ENCODE measurements at places on chromosomes 7 and 10.

DNA sequence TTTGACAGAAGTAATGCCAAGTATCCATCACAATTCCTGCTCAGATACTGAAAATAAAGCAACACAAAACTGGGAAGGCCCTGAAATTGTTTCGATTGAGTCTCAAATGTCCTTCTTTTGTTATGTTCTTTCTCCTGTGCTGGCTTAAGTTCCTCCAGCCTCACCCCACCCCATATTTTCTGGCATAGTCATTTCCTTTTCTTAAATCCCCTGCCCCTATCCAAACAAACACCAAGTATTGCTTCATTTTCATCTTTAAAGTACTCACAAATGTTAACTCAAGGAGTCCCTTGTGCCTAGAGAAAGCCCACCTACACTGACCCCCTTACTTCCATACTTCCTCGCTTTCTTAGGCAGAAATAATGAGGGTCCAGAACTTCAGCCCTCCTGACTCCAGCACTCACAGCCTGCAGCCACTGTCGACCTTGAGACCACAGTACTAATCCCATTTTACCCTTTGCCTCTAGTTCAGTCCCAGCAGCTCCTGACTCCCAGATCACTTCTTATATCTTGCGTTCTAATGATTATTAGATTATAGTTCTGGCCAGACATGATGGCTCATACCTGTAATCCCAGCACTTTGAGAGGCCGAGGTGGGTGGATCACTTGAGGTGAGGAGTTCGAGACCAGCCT is 73.2 kb upstream of the ST8SIA6 start:
- peak; percentile 56 for DNase-seq

DNA sequence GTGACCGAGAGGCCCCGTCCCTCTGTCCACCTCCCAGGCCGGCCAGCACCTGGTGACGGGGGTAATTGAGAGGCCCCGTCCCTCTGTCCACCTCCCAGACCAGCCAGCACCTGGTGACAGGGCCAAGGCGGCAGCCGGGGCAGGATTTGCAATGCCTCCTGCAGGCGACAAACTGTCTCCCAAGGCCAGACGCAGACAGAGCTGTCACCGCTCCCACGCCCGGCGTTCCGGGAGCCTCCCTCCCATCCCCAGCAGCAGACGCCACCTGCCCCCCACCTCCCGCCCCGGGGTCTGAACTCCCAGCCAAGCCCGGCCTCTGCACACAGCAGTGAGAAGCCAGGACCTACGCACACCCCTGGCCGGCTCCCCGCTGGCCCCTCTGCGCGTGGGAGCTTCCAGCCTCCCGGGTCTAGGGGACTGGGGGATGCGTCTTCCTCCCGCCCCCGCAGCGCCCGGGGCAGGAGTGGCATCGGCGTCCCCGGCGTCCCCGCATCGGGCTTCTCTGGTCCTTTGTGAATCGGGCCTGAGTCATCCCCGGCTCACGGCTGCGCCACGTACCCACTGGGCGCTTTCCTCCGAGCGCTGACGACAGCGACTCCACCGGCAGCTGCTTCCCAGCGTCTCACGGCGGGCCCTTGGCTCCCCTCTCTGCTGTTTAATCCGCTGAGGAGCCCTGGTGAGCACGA is 95.1 kb upstream of the DIP2C start:
- DNase-seq, result peak; percentile 77

GRCh38 chr7:81736091-81736490 is 33.8 kb downstream of the HGF start:
- DNase-seq, result no peak

- DNase-seq, result no peak
Measured at GRCh38 chr10:13396369-13396768, 48.3 kb upstream of the SEPHS1 start.

DNA sequence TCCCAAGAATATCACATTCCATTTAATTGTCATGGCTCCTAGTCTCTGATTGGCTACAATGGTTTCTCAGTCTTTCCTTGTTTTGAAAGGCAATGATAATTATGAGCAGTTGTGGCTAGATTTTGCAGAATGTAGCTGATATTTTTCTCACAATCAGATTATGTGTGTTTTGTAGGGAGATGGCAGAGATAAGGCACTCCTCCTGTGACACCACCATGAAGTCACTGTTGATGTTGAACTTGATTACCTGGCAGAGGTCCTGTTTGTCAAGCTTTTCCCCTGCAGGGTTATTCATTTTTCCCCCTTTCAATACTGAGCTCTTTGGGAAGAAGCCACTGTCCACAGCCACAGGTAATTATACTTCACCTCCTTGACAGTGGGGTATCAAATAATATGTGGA is 602.9 kb upstream of the PFKP start:
- no peak for DNase-seq

DNA sequence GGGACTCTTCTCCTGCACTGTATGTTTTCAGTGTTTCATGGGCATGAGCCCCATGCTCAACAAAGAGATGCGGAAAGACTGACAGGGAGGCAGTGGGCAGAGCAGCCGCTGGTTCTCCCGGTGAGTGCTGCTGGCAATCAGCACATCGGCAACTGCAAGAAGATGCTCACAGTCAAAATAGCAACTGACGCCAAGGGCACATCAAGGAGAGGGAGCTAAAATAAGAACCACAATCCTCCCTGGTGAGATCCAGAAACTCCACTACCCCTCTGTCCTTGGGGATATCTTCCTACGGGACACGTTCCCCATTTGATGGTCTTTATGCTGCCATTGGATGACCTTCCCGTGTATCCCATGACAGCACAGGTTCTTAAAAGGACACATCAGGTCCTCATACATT is 28.9 kb upstream of the SVIL start:
- no peak for DNase-seq

DNA sequence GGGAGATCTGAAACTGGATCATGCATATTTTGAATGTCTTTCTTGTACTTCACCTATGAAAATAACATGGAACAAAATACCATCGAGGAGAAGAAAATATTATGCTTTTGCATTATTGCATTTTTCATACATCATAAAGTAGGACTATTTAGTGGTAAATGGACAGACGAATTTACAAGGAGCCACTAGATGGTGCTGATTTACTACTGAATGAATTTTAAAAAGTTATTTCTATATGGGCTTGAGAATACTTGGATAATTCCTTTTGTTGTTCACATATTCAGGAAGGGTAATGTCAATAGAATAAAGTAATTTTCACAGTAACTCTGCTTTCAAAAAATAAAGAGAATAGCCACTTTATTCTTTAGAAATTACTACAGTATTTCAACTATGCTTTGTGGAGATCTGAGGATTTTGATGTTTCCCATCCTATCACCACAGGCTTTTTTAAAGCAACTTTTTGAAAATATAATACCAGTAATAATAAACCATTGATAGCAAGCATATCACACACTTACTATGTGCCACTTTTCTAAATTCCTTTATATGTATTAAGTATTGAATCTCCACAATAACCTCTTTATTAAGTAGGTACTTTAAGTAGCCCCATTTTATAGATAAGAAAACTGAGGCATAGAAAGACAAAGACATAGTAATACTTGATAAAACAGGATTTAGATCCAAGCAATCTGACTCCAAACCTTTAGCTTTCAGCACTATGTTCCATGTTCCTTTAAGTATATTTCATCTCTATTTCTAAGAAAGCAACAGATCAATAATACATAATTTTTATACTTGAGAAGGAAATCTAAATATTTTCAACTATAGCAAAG is 38.6 kb downstream of the NEBL start:
- peak; percentile 46 for DNase-seq

GRCh38 chr10:92923416-92923815 is 75.1 kb downstream of the EXOC6 start:
- DNase-seq, result no peak

DNA sequence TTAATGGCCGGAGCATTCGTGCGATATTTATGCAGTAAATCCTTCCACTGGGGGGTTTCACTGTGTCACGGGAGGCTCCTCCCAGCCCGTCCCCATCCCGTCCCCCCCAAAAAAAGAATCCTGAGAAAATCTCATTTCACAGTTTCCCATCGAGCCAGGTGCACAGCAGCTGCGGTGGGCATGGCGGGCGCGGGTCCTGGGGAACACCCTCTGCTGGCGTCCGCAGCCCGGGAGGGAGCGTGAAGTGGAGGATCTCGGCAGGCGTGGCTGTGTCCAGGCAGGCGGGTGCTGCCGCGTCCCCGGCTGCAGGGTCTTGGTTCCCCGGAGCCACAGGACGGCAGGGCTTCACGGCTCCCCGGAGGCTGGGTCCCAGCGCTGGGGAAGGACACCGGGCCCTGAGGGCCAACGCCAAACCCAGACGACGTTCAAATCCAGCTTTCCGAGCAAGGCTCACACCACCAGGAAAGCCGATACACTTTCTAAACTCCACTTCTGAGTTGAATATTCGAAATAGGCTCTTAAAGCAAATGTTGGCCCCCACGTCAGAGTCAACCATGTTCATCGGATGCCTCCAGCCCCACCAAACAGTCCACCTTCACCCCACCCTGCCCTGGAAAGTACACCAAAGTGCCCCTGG is 55.7 kb downstream of the PDGFA start:
- no peak for DNase-seq

GRCh38 chr7:46369933-46370654 is 449.0 kb upstream of the IGFBP3 start:
- no peak for DNase-seq

- DNase-seq, result no peak
Measured at GRCh38 chr7:135879233-135879632, 97.9 kb downstream of the MTPN start.

DNA sequence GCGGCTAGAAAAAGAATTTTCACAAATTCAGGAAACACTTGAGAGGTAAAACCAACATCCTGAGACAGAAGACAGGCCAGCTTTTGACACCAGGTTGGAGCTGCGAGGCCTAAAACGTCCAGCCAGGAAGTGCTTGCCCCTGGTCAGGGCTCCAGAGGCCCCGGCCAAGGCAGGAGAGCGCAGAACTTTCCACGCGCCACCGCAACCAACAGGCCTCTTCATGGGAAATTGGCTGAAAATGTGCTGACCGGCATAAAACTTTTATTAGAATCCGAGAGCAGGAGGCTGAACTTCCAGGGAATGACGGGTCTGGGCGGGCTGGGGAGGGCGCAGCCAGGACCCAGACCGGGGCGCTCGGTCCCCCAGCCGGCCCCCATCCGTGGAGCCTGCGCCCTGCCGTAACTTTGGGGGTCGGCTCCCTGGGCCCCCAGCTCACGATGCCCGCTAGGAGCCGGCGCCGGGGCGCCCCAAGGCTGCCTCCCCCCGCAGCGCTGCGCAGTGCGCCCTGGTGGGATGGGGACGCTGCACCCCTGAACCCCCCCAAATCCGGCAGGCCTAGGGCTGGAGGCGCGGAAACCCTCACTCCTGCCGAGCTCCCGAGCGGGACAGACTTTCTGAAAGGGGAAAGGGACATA is 414.0 kb upstream of the MKI67 start:
- no peak for DNase-seq

- no peak for DNase-seq
Measured at GRCh38 chr10:24541239-24541753, 182.4 kb downstream of the ARHGAP21 start.

DNA sequence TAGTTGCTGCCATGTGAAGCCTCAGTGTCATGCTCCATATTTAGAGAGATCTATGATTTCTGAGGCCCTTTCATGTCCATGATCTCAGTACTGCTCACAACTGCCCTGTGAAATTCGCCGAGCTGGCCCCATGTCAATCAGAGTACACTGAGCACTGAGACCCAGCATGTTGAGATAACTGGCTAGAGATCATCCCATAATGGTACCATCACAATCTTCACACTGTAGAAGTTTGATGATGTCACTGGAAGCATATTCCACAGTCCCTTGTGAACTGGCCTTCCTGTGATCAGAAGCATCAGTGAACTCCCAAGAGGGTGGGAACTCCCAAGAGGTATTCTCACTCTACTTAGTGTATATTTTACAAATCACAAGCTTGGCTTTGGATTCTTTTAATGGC is 116.0 kb downstream of the EGFR start:
- DNase-seq, result no peak

GRCh38 chr10:95260909-95261552 is 29.8 kb downstream of the PDLIM1 start:
- DNase-seq, result no peak

GRCh38 chr7:92904244-92905131 is 68.1 kb upstream of the CDK6 start:
- peak; percentile 61 for DNase-seq

GRCh38 chr10:12750526-12751201 is 250.8 kb downstream of the CCDC3 start:
- no peak for DNase-seq

Data from kidney capillary endothelial cell (primary cell).